ENCODE measurements at places on chromosomes 4 and X. TPM values are rescaled to one million over a fixed set of nuclear protein-coding genes. Genes with fewer than 3 reads are reported as not detected.

DNA sequence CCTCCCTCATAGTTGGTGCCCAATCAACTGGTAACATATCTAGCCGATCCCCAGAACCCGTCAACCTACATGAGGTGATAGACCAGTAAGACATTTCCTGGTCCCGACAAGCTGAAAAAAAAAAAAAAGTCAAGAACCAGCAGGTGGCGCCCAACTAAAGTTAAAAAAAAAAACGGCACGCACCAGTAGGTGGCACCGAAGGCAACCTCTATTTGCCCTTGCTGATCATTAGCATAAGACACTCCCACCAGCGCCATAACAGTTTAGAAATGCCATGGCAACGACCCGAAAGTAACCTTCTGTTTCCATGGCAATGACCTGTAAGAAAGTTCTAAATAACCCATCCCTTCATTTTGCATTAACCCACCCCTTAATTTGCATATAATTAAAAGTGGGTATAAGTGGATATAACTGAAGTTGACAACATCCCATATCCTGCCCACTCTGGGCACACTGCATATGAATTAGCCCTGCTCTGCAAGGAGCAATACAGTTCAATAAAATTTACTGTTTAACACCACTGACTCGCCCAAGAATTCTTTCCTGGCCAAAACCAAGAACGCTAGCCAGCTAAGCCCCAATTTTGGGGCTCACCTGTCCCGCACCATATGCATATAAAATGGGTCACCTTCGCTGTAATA is 83.9 kb upstream of the SPANXB1 start:
- DNase-seq, result peak; percentile 33
- H3K27ac ChIP-seq, result no peak overlapping the region

GRCh38 chr4:1565598-1566295 is 118.4 kb downstream of the FAM53A start:
- DNase-seq, result no peak
- no peaks in the 10 kb centered on the region for H3K36me3 ChIP-seq
- H3K4me3 ChIP-seq, result peak overlapping the region; percentile 49
- no peaks in the 10 kb centered on the region for H3K27me3 ChIP-seq
- H3K4me1 ChIP-seq, result peaks cover 13% of the 10 kb centered on the region

FGF16 gene
- 1.6 TPM for total RNA-seq

- H3K4me3 ChIP-seq, result no peak overlapping the region
- peaks cover 4% of the 10 kb centered on the region for H3K36me3 ChIP-seq
- no peak for DNase-seq
Observed at GRCh38 chr4:1401409-1402020, 4.7 kb downstream of the NKX1-1 start.

Data from WTC11 (cell line).